A673 (cell line): ENCODE measurements at places on chromosomes 5 and 9.

- no peak for DNase-seq
These were observed 356.4 kb upstream of the CCNH start for GRCh38 chr5:87769157-87769556.

GRCh38 chr5:175628668-175629067, 29.2 kb upstream of the HRH2 start:
- no peak for DNase-seq

DNA sequence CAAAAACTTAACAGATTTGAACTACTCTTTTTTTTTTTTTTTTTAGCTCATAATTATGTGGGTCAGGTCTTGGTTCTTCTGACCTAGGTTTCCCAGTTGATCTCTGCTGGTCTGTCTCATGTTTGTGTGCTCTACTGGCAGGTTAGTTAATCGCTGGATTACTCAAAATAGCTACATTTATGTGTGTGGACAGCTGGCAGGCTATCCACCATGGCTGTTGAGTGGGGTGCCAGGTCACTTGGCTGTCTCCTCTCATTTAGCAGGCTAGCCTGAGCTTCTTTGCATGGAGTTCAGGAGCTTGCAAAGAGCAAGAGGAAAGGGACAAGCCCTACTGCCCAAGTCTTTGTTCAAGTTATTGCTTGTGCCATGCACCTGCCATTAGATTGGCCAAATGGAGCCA, 9.3 kb downstream of the ADCY2 start:
- DNase-seq, result no peak

DNA sequence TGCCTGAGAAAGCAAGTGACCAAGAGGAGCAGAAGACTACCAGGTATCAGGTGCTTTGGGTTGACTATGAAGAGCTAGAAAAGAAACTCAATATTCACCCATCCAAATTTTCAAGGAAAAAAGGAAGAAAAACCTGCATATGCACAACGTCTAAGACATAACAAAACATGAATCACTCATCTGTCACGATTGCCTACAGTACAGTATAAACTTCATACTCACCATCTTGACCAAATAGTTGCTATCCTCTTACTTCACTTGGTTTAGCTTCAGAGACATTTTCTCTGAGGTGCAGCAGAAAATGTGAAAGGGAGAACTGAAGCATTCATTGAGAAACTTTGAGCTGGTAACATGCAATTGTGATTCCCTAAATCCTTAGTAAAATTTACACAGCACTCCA, 228.6 kb upstream of the MPDZ start:
- DNase-seq, result no peak

DNA sequence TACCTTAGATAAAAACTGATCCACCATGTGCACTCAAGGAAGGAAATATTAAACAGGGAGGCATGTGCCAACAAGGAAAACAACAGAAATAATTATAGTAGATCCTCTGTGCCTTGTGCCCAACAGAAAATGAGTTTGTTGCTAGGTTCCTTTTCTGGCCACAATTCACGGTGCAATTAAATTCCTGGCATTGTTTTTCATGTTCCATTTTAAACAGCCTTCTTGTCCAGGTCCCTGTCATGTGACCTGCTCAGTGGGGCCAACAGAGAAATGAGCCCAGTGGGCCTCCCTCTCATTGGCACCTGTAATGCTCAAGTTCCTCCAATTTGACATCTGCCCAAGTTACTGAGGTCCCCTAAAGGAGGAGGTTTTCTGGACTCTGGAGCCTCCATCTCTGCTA, 56.5 kb downstream of the SPOCK1 start:
- DNase-seq, result no peak

DNA sequence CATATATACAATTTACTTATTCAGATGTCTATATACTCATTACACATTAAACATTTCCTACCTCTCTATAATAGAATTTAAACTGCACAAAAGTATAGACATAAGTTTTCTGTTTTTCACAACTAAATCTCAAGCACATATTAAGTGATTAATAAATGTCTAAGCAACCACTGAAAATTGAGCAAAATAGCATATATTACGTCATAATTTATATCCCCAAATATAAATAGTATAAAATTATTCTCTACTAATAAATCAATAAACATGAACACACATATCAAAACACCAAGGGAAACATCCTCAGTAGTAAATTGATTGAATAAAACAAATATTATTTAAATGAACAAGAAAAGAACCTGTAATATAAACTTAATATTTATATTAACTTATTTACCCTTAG, 865.1 kb downstream of the CDH18 start:
- no peak for DNase-seq
